ENCODE measurements at places on chromosomes 16 and 17.

- DNase-seq = no peak
Observed at GRCh38 chr16:69179328-69180010, 7.5 kb upstream of the SNTB2 start.

GRCh38 chr17:9024497-9024896 lies 3.2 kb downstream of the NTN1 start:
- DNase-seq = no peak

DNA sequence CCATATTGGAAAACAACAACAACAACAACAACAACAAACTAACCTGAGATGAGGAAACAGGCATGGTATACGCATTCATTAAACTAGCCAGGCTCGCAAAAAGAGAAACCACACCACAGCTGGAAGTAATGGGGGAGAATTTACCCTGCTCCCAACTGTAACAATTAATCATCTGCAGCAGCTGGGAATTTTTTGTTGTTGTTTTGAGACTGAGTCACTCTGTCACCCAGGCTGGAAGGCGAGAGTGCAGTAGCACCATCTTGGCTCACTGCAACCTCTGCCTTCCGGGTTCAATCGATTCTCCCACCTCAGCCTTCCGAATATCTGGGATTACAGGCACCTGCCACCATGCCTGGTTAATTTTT lies 16.3 kb downstream of the PRPSAP1 start:
- DNase-seq = no peak

GRCh38 chr16:66471716-66472393 lies 44.8 kb downstream of the BEAN1 start:
- DNase-seq = no peak

- no peak for DNase-seq
Observed at GRCh38 chr16:89020925-89021595, 44.1 kb upstream of the CBFA2T3 start.

- DNase-seq = no peak
Observed at GRCh38 chr17:80498242-80498919, 22.0 kb upstream of the NPTX1 start.

GRCh38 chr17:57158795-57159194 lies 73.7 kb downstream of the AKAP1 start:
- DNase-seq = no peak

DNA sequence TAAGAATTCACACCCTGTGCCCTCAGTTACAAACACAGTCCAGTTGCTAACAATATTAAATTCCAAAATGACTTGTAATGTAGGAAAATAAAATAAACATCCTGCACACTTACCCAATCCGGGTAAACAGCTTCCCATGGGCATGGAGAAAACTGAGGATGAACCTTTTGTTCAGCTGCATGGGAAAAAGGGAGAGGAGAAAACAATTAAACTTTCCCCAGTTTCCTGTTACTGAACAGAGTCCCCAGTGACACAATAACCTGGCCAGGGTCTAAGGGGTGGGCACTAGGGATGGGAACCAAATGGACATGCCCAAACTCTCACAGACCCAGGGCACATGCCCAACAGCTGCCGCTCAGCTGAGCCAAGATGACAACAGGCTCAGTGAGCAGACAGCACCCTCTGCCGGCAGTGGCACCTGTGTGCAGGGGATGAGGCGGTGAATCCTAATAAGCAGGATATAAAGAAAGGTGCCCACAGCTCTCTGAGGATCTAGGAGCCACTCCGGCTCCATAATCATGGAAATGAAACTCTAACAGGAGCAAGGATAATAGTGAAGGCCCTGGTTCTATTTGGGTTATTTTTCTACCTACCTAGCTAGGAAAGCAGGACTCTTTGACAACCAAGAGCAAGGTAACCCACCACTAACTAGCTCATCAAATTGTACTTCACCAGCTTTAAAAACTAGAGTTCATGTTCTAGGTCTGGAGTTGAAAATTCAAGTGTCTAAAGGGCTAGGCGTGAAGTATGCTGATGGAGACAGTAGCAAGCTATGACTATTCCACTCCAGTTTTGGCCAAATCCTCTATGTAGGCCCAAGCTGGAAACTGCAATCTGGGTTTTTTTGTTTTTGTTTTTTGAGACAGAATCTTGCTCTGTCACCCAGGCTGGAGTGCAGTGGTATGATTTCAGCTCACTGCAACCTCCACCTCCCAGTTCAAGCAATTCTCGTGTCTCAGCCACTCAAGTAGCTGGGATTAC lies 58.8 kb downstream of the SMG6 start:
- DNase-seq = peak; percentile 10

GRCh38 chr16:62190426-62190825 lies 154.2 kb upstream of the CDH8 start:
- no peak for DNase-seq

- no peak for DNase-seq
Observed at GRCh38 chr16:80846680-80847079, 42.3 kb upstream of the CDYL2 start.

- DNase-seq = no peak
Observed at GRCh38 chr17:43026595-43026994, 1.6 kb downstream of the RND2 start.

GRCh38 chr16:608019-608418 lies 18.2 kb downstream of the RAB40C start:
- no peak for DNase-seq

- DNase-seq = no peak
Observed at GRCh38 chr16:26344240-26344776, 652.5 kb downstream of the HS3ST4 start.

GRCh38 chr16:81599034-81599744 lies 154.6 kb downstream of the CMIP start:
- no peak for DNase-seq

GRCh38 chr16:55948230-55948629 lies 73.1 kb upstream of the CES5A start:
- DNase-seq = no peak

DNA sequence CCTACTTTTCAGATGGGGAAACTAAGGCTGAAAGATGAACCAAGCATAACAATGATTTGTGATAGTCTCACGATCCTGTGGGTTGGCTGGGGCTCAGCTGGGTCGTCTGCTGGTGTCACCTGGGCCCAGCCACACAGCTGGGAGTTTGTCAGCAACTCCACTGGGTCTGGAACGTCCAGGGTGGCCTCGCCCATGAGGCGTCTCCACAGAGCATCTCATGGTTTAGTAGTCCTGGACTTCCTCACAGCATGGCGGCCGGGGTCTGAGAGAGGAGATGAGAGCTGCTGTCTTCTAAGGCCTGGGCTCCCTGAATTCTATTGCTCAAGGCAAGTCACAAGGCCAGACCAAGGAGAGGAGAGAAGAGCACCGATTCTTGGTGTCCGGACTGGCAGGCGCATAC lies 24.1 kb upstream of the WFDC1 start:
- no peak for DNase-seq

GRCh38 chr16:48997081-48997615 lies 284.5 kb downstream of the CBLN1 start:
- DNase-seq = no peak

DNA sequence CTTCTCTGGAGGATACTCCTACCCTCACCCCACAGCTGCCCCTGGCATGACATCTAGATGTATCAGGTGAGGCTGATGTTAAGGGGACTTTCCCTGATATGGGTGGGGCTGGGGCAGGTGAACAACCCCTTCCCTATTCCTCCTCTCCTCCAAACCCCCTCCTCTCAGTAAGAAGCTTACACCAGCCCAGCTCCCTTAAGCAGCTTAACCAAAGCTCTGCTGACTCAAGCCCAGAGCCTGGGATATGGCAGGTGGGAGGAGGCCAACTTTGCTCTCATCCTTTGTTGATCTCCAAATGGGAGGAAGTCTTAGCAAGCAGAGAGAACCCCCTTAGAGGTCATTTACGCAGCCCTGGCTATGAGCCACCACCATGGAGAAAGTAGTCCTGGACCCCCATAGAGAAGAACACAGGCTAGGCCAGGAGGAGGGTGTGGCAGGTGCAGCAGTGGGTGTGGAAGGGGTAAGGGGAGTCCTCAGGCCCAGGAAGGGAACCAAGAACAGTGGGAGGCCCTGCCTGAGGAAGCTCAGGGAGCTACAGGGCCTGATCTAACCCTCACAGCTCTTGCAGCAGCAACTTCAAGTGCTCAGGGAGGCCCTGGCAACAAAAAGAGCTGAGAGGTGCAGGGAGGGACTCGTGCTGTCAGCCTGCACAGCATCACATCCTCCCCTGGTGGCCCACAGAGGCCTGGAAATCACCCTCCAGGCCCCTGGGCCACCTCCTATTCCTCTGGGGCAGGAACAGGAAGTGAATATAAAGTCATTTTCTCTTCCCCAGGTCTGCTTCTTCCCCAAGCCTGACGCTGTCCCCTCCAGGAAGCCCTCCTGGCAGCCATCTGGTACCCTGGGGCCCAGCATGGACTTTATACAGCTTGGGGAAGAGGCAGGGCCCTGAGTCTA lies 2.9 kb downstream of the UNC119 start:
- DNase-seq = no peak

GRCh38 chr17:74582633-74583032 lies 9.4 kb downstream of the CD300LD start:
- DNase-seq = no peak

DNA sequence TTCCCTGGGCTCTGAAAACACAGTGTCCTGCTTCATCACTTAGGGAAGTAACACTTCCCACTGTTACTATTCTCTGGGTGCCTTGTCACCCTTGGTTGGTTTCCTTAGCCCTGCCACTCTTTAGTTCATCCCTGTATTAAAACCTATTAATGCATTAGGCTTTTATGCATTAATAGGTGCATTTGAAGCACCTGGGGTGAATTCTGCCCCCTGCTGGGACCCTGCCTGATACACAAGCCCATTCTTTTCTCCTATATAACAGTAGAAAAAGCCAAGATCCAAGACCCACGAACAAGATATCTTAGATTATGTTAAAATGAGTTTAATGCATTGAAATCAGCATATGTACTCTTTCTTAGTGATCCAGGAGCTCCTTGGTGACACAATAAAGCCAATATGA lies 235.7 kb downstream of the PMP22 start:
- no peak for DNase-seq

DNA sequence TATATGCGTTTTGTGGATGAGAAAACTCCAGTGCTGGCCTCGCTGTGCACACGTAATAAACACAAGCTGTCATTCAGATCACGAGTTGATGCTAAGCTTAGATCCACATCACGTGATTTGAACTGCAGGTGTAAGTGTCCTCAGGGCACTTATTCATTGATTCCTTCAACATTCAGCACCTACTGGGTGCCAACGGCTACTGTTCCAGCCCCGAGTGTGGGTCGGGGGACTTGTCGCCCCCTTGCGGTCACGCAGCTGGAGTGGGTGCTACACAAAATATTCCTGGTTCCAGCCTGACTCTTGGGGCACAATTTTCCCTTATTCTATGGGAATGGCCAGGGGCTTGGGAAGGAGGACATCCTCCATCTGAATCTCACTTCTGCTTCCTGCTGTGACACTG lies 29.9 kb upstream of the GINS2 start:
- DNase-seq = no peak

GRCh38 chr17:17691468-17692263 lies 10.4 kb downstream of the RAI1 start:
- DNase-seq = no peak

DNA sequence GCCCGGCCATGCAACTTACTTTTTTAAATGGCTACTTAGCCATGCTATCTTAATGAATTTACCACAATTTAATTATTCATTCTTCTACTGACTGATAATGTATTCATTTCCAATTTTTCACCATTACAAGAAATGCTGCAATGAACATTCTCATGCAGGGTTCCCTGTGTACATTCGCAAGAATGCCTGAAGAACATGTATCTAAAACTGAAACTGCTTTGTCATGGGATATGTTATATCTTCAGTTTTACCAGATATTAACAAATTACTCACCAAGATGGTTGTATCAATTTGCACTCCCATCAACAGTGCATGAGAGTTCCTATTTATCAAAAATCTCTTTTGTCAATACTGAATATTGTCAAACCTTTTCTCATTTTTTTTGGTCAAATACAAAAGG lies 100.8 kb downstream of the SLC39A11 start:
- no peak for DNase-seq

GRCh38 chr16:12690024-12690423 lies 113.7 kb downstream of the CPPED1 start:
- DNase-seq = no peak

- no peak for DNase-seq
Observed at GRCh38 chr17:37068266-37068665, 119.5 kb downstream of the AATF start.

GRCh38 chr17:21036361-21036881 lies 6.4 kb downstream of the USP22 start:
- no peak for DNase-seq

DNA sequence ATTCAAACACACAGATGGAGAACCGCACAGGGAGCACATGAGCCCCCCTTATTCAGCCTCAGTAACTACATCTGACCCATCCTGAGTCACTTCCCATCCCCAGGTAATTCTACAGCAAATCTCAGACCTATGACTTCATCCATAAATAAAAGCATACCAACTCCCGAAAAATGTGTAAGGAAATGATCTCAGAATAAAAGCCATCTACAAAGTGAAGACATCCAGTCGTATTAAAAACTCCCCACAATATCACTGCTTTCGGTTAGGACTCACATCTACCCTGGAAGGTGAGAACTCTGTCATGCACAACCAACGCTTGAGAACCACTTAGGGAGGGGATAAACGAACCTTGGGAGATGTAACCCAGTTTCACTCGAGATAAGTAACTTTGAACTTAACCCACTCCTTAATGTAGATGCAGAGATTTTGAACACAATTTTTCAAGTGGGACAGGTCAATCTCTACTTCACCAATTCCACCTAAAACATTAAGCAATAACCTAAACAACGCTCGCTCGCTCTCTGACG lies 1.3 kb downstream of the USP36 start:
- no peak for DNase-seq

DNA sequence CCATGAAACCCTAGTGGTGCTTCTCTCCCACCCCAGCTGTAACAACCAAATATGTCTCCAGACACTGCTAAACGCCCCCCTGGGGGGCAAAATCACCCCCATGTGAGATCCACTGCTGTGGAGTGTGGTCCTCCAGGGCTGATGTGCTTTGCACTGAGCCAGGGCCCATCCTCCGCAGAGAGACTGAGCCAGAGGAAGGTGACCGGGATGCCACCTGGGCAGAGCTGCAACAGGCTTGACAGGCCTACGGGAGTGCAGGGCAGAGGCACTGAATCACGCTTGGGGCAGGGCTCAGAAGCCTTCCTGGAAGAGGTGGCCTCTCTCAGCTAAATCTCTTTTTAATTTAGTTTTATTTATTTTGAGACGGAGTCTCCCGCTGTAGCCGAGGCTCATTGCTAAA lies 4.4 kb downstream of the GJD3 start:
- DNase-seq = no peak

DNA sequence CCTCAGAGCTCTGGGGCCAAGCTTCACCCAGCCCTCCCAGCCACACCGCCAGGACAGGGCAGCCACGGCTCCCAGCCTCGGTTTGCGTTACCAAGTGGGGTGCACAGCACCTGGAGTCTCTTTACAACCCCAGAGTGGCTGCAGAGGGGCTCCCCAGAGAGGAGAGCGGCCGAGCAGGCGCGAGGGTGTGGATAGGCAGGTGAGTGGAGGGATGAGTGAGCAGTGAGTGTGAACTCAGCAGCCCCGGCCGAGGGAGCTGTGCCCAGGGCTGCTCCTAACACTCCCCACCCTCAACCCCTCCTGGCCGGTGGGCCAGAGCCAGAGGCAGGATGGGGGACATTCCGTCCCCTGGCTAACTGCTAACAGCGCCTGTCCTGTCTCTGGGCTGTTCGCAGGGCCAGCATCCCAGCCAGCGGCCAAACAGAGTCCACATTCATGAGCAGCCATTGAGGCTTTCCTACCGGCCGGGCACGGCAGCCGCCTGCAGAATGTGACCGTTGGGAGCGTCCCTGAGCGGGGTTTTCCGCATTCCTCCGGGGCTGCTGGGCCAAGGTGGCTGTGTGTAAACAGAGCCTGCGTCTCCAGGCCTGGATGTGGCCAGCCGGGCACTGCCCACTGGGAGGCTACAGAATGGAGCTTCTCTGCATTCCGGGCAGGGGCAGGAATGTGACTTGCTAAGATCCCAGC lies 5.3 kb downstream of the ZNF469 start:
- no peak for DNase-seq

Data from NCI-H1930 (cell line).